ENCODE measurements at places on chromosomes 5 and 9. TPM values are rescaled to one million over a fixed set of nuclear protein-coding genes. Genes with fewer than 3 reads are reported as not detected.

Gene KIAA0825
- total RNA-seq, result 2.3 TPM

DNA sequence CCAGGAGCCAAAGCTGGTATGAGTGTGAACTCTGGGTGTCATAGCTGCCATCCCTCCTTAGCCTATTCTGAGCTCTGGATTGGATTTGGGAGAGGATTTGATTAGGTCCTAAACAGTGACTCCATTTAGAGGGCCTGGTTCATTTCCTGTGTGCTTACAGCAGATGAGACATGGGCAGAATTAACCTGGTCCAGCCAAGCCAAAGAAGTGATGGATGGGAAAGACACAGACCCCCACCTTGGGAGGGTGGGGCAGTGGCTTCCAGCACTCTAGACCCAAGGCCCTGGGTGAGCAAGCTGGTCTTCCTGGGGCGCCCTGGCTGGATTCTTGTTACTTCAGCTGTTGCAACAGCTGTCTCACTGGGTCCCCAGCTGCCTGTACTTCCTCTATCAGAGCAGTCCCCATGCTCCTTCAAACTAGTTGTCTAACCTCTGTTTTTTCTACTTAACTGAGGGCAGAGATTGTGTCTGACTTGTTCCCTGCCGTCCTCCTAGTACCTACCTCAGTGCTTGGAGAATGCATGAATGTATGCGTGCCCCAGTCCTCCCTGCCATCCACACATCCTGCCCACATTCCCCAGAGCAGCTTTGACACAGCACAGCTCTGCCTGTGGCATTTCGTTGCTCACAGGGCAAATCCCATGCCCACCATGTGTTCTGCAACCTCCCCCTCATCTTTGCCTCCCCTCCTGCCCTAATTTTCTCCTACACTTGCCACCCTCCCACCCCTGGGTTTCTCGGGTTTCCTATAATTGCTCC is 115.9 kb downstream of the RGS3 start:
- DNase-seq, result no peak
- H3K27me3 ChIP-seq, result no peaks in the 10 kb centered on the region
- H3K4me3 ChIP-seq, result no peak overlapping the region
- H3K27ac ChIP-seq, result peak overlapping the region; percentile 78
- peaks cover 69% of the 10 kb centered on the region for H3K4me1 ChIP-seq
- peaks cover 12% of the 10 kb centered on the region for H3K36me3 ChIP-seq

- no peak for DNase-seq
- H3K27me3 ChIP-seq, result no peaks in the 10 kb centered on the region
- H3K4me3 ChIP-seq, result no peak overlapping the region
- H3K4me1 ChIP-seq, result peaks cover 35% of the 10 kb centered on the region
Measured at GRCh38 chr5:68173007-68173406, 42.5 kb upstream of the PIK3R1 start.

DNA sequence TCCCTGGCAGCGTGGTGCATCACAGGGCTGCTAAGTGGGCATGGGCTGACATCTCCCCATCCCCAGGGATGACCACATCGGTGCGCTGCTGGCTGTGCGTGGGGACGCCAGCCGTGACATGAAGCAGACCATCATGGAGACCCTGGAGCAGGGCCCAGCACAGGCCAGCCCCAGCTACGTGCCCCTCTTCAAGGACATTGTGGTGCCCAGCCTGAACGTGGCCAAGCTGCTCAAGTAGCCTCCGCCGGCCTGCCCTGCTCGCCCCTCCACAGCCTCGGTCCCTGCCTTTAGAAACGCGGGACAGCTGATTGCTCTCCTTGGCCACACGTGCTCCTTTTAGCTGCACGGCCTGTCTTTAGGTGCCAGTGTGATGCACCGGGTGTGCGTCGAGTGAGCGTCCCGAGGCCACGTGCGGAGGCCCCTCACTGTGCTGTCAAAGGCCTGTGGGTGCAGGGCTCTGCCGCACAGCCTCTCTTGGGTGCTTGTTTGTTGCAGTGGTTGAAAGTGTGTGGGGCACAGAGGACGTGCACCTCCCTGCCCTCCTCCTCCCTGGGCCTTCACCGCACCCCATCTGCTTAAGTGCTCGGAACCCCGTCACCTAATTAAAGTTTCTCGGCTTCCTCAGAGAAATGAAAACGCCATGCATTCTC is 23.8 kb downstream of the EXOC3 start:
- H3K4me3 ChIP-seq, result no peak overlapping the region
- no peak for DNase-seq
- H3K27me3 ChIP-seq, result no peaks in the 10 kb centered on the region
- peaks cover 6% of the 10 kb centered on the region for H3K4me1 ChIP-seq
- H3K36me3 ChIP-seq, result peaks cover 74% of the 10 kb centered on the region

GRCh38 chr9:104774831-104775573 is 11.1 kb downstream of the NIPSNAP3B start:
- no peaks in the 10 kb centered on the region for H3K27me3 ChIP-seq
- H3K4me3 ChIP-seq, result no peak overlapping the region
- DNase-seq, result no peak
- peaks cover 5% of the 10 kb centered on the region for H3K36me3 ChIP-seq
- H3K4me1 ChIP-seq, result peaks cover 10% of the 10 kb centered on the region

DNA sequence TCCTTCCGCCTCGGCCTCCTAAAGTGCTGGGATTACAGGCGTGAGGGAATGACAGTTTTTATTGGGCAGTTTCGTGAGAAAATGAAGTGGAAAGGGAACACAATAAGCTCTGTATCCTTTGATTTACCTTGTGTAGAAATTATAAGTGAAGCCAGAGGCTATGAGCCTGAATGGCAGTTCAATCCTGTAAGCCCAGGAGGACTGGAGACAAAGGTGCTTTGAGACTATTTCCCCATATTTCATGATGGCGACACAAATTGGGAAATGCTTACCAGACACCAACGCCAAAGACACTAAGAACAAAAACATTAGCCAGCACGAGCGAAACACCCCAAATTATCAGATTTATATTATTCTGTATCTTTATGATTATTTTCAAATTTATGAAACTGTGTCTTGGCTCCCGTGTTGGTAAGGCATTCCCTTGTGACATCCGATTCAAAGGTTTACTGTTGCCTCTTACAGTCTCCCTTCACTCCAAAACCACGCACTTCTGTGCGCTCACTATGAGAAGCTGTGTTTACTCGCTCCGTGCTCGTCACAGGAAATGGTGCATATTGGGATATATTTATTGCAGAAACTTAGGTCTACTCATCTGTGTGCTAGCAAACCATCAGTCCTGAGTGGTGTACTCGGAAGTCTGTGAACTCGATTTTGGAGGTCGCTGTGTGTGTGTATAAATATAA is 73.9 kb downstream of the SH3PXD2B start:
- H3K27ac ChIP-seq, result peak overlapping the region; percentile 72
- H3K4me1 ChIP-seq, result peaks cover 7% of the 10 kb centered on the region
- H3K27me3 ChIP-seq, result no peaks in the 10 kb centered on the region
- no peak for DNase-seq

Gene PLPPR1
- not detected for total RNA-seq

GRCh38 chr9:15512204-15512603 is 1.4 kb upstream of the PSIP1 start:
- no peaks in the 10 kb centered on the region for H3K36me3 ChIP-seq
- no peak overlapping the region for H3K27ac ChIP-seq
- no peaks in the 10 kb centered on the region for H3K27me3 ChIP-seq

Gene PLPP7
- total RNA-seq, result 22.5 TPM

GRCh38 chr5:101532430-101532829 is 629.3 kb upstream of the ST8SIA4 start:
- no peaks in the 10 kb centered on the region for H3K4me1 ChIP-seq
- H3K36me3 ChIP-seq, result no peaks in the 10 kb centered on the region
- no peak overlapping the region for H3K4me3 ChIP-seq
- H3K27ac ChIP-seq, result no peak overlapping the region

GRCh38 chr9:103362986-103363385 is 367.9 kb downstream of the CYLC2 start:
- H3K4me1 ChIP-seq, result no peaks in the 10 kb centered on the region
- DNase-seq, result no peak
- no peaks in the 10 kb centered on the region for H3K27me3 ChIP-seq
- H3K27ac ChIP-seq, result no peak overlapping the region
- H3K4me3 ChIP-seq, result no peak overlapping the region
- no peaks in the 10 kb centered on the region for H3K36me3 ChIP-seq

Gene SLC36A3
- not detected for total RNA-seq

Gene PCDHB16
- 5.6 TPM for total RNA-seq

DNA sequence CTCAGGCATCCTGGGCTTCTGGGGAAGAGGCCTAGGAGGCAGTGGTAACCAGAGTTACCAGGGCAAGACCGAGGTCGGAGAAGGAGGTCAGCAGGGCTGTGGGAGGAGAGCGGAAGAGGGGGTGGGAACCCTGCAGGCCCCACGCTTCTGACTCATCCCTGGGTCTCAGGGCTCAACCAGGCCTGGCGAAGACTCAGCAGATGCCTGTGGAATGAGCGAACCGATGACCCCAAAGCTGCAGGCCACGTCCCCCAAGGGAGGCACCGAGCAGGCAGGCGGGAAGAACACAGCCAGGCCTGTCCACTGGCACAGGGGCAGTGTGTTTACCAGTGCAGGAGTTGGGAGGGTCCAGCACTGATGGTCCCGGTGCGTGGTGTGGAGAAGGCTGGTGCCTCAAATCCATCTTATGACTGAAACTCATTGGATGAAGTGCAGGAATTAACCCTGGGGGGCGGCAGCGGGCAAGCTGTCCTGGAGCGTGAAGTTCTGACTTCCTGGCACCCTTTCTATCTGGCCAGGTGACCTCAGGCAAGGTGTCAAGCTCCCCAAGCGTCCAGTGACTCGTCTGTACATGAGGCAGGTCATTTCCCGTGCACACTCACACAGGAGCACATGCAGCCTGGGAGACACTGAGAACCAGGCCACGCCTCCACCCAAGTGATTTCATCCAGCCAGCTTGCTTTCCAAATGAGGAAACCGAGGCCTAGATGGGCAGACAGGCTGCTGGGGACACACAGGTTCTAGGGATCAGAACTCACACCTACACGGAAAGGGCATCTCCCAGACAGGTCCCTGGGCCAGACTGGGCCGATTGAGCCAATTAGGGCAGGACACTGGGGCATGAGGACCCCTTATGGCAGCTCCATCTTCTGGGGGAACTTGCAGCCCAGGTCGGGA is 69.1 kb downstream of the ADAMTS2 start:
- no peaks in the 10 kb centered on the region for H3K27me3 ChIP-seq
- H3K36me3 ChIP-seq, result no peaks in the 10 kb centered on the region
- H3K4me1 ChIP-seq, result peaks cover 58% of the 10 kb centered on the region
- DNase-seq, result no peak

- H3K4me1 ChIP-seq, result no peaks in the 10 kb centered on the region
- no peak overlapping the region for H3K4me3 ChIP-seq
- H3K27ac ChIP-seq, result no peak overlapping the region
- no peak for DNase-seq
- no peaks in the 10 kb centered on the region for H3K27me3 ChIP-seq
- no peaks in the 10 kb centered on the region for H3K36me3 ChIP-seq
Measured at GRCh38 chr5:2575871-2576270, 175.6 kb downstream of the IRX2 start.

DNA sequence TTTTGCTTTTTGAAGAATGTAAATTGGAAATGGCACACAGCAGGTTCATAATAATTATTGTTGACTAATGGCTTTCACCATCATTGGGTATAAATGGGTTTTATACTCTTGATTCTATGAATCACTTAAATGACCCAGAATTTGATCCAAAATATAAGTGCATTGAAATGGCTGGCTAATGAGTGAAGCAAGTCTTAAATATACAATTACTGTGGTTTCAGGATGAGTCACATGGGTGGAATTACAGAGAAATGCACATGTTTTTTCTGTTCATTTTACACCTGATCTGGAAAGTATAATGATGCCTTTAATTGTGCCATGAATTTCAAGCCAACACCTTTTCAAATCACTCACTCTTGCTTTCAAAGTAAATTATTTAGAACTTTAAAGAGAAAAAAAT is 380.8 kb upstream of the CD180 start:
- DNase-seq, result no peak
- no peak overlapping the region for H3K4me3 ChIP-seq
- no peaks in the 10 kb centered on the region for H3K27me3 ChIP-seq

DNA sequence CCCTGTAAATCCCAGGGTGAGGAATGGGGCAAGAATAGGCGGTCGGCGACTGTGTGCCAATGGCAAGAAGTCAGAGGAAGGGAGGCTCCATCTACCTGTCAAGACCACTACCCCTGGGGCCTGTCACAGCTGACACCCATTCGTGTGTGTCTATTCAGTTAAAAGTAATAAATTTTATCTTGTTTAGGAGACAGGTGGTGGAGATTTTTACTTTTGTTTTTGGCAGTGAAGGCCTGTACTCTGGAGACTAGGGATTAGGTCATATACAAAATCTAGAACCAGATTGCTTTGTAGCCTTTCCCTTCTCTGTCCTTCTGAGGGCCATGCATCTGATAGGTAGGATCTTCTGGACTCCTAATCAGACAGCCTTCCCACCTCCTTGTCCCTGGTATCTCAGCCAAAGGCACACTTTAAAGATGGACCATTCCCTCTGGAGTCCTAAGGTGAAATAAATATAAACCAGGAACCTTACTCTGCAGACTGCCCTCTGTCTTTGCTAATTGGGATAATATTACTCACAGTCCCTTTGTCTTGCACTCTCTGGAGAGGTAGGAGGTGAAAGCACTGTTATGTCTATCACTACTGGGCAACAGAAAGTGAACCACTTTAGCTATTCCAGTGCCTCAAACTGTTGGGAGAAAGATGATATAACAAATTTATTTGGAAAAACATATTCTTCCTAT is 213.2 kb upstream of the ACTBL2 start:
- H3K27me3 ChIP-seq, result no peaks in the 10 kb centered on the region
- peaks cover 56% of the 10 kb centered on the region for H3K4me1 ChIP-seq
- H3K36me3 ChIP-seq, result no peaks in the 10 kb centered on the region
- no peak for DNase-seq
- no peak overlapping the region for H3K4me3 ChIP-seq

GRCh38 chr5:33997331-33997983 is 10.4 kb downstream of the AMACR start:
- H3K36me3 ChIP-seq, result no peaks in the 10 kb centered on the region
- H3K27ac ChIP-seq, result peak overlapping the region; percentile 17
- no peak for DNase-seq
- H3K4me3 ChIP-seq, result no peak overlapping the region
- H3K4me1 ChIP-seq, result peaks cover 35% of the 10 kb centered on the region

Gene ZNF366
- total RNA-seq, result 3.3 TPM

GRCh38 chr5:150523472-150524350 is 15.8 kb downstream of the NDST1 start:
- DNase-seq, result no peak
- no peak overlapping the region for H3K27ac ChIP-seq
- no peaks in the 10 kb centered on the region for H3K27me3 ChIP-seq
- H3K36me3 ChIP-seq, result peaks cover 9% of the 10 kb centered on the region
- H3K4me3 ChIP-seq, result no peak overlapping the region
- H3K4me1 ChIP-seq, result peaks cover 84% of the 10 kb centered on the region

- H3K27ac ChIP-seq, result no peak overlapping the region
- no peak overlapping the region for H3K4me3 ChIP-seq
Measured at GRCh38 chr5:4947106-4947505, 193.0 kb upstream of the ADAMTS16 start.
